ENCODE measurements at places on chromosomes 5 and 9.

- no peak for DNase-seq
These were observed 252.4 kb upstream of the NFIL3 start for GRCh38 chr9:91676046-91676445.

DNA sequence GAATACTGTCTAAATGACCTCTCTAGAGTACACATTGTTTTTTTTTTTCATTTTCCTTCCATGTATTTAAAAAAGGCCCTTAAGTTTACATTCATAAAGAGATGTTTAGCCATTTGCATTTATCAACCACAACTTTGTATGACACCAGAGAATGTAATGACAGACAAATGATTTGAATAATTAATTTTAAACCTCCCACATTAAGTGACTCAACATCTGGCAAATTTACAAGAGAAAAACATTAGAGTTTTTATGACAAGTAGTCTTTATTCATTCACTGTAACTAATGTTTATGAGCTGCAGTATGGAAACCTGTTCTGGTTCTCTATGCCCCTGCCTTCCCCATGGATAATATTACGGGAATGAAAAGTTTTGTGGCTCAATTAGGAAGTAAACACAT is 1093.8 kb upstream of the CDH9 start:
- no peak for DNase-seq

DNA sequence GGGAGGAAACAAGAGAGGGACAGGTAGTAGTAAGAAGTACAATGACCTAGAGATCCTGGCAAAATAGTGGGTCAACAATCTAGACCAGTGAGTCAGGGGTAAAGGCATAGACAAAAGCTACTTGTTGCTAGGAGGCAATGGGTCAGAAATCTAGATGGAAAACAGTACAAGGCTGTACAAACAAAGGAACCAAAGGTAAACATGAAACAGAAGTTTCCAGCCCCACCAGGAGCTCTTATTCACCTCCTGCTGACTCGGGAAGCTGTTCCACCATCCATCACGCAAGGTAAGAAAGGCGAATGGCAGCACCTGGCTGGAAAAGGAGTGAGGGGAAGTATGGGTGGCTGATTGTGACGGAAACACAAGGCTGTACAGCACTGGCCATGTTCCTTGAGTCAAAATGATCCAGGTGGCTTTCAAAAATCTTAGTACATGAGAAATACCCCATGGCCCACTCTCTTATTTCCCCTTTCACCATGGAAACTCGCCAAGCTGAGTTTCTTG is 70.5 kb upstream of the RAI14 start:
- no peak for DNase-seq

GRCh38 chr5:148147415-148147814 is 20.9 kb upstream of the SPINK14 start:
- DNase-seq = no peak

- no peak for DNase-seq
These were observed 44.4 kb upstream of the ANKDD1B start for GRCh38 chr5:75566710-75567309.

- no peak for DNase-seq
These were observed 53.5 kb downstream of the NEURL1B start for GRCh38 chr5:172694541-172694940.

DNA sequence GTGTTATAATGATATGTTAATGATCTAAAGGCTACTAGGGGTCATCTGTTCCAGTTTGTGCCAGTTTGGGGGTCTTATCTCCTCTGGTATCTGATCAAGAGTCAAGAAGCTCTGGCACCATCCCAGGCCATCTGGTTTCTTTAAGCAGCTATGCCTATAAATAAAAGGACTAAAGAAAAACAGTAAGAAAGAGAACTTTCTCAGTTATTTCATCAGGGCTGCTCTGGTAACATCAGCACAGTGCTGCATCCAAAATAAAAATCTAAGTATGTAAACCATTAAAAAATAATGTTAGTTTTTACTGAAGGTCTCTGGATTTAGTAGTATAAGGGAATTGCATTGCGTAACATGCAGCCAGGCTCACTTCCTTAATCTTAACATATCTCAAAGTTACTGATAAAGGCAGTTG is 185.0 kb downstream of the NR2F1-AS1 start:
- no peak for DNase-seq

DNA sequence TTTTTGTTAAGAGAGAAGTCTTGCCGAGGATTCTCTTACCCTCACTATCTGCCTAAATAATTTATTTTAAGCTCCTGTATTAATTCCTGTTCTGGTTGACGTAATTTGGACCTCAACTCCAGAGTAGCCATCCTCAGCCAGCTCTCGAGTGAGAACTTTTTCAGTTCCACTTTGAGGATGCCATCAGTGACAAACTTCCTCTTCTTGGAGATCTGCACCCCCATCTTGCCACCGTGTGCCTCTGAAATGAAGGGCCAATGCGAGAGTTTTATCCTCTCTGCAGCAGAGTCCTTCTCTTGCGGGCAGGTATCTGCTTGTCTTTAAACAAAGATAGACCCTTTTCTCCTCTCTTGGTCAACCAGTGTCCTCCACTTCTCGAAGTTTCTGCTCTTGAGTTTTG is 19.5 kb upstream of the TMEM174 start:
- DNase-seq = no peak

DNA sequence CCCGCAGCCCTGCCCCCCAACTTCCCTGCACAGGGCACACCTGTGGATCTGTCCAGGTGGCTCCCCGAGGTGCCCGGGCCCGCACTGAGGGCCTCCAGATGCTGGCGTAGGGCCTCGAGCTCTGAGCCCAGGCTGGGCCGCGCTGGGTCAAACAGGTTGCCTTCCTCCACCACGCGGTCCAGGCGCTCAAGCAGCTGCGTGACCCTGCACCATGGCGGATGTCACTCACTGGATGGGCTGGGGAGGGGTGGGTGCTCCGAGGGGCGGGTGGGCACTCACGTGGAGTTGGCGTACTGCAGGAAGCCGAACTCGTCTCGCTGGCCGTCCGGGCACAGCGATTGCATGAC is 5.4 kb downstream of the ABCA2 start:
- no peak for DNase-seq

- no peak for DNase-seq
These were observed 63.3 kb upstream of the GRAMD2B start for GRCh38 chr5:126359884-126360283.

DNA sequence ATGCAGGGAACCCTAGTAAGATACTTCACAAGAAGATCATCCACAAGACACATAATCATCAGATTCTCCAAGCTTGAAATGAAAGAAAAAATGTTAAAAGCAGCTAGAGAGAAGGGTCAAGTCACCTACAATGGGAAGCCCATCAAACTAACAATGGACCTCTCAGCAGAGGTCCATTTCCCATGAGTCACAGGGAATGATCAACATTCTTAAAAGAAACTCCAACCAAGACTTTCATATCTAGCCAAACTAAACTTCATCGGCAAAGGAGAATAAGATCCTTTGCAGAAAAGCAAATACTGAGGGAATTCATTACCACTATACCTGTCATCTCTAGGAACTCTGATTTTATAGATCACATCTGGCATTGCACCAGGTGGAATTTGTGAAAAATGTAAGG is 52.9 kb upstream of the SPATA31E1 start:
- no peak for DNase-seq

DNA sequence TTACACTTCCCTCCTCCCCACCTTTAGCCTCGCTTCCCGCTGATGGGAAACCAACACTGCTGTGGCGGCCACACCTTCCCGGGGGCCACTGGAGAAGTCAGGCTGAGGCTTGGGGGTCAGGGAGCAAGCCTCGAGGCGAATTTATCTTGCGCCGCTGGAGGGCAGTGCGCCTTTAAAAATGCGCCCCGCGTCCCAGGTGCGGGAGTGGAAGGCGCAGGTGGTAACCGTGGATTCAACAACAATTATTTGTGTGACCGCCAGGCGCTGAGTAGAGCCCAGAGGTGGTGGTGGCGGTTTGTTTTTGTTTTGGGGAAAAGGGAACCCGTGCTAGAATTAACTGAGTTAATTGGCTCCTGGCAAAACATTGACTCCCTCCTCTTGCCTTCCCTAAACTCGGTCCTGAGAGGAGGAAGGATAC is 1.1 kb downstream of the CFAP77 start:
- peak; percentile 62 for DNase-seq

GRCh38 chr9:100466171-100466828 is 6.6 kb upstream of the TMEFF1 start:
- no peak for DNase-seq

DNA sequence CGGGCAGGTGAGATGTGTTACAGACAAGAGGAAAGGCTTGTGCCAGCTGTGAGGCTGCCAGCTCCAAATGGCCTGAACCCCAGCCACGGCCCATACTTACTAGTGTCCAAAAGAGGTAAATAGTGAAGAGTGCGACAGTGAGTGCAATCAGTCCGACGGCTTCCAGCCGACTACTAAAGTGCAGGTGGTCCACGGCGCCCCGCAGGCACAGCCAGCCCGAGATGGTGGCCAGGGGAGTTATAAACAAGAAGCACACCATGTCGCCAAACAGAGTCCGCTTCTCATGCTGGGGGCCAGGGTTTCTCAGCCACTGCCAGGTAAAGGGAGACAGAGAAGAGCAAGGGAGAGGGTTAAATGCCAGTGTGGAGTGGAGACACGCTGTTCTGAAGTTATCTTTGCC is 101.1 kb downstream of the LMNB1 start:
- no peak for DNase-seq

- no peak for DNase-seq
These were observed 21.0 kb upstream of the SUSD3 start for GRCh38 chr9:93037476-93037971.

DNA sequence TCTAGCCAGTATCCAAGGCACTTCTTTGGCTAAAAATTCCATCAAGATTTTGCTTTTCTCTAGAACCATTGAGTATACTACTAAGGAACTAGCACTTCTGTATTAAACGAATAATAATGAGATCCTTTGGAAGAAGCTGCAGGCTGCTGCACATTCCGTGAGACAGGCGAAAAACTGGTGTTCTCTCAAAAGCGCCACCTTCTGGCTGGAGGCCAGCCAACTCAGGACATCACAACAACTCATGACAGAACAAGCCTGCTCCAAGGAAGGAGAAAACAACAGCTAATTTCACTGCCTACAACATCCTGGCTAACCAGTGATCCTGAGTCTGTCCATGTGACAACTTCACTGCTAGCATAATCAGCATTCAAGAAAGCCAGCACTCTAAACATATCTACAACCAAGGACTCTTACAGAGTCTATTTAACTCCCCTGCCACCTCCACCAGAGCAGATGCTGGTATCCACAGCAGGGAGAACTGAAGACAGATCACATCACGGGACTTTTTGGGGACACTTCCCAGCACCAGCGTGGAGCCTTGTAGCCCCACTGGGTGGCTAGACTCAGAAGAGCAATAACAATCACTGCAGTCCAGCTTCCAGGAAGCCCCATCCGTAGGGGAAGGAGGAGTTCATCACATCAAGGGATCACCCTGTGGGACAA is 150.5 kb downstream of the YTHDC2 start:
- DNase-seq = no peak

DNA sequence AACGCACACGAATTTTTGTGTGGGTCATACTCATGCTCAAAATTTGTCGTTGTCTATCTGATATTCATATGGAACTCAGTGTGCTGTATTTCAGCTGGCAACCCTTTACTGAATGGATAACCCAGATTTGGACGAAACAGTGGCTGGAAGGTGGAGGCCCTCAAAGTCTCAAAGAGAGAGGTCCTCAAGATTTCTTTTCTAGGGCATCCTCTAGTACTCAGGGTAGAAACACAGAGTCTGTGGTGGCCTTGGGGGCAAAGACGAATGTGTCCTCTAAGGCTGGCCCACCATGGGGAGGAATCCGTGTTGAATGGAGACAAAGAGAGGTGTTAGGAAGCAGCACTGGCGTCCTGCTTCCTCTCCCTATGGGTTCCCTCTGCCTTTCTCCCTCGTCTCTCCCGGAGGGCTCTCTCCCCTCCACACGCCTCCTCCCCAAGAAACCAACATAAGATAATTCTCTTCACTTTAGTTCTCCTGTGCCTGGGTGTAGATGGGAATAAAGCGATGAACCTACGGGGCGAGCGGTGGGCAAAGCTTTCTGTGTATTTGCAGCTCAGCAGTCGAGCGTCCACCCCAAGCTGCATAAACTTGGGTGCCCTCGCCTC is 333.7 kb downstream of the CWC27 start:
- DNase-seq = no peak

DNA sequence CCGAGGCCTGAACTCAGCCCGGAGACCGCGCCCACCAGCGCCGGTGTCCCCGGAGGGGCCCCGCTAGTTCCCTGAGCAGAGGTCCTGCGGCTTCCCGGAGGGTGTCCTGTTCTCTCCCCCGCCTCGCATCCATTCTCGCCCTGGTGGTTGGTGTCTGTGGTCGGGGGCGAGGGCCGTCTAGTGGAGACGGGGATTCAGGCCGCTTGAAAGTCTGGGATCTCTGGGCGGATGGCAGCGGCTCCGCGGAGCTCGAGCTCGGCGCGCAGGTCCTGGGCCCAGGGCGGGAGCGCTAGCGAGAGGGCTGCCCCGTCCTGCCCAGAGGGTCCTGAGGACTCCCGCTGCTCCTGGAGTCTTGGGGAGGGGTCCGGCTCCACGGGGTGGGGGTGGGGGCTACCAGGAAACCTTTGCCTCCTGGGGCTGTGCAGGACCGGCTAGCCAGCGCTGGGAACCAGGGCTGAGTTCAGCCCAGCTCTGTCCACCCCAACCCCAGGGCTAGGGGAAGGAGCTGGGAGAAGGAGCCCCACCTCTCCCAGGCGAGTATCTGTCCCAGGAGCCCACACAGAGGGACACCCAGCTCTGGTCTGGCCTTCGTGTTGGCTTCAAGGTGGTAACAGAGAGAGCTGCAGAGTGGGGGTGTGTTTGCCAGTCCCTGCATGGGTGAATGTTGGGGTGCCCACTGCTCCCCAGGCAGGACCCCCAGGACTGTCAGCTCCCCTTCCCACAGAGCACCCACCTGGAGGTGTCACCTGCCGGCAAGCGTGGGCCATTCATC is 4.0 kb downstream of the TOR4A start:
- DNase-seq = no peak

- no peak for DNase-seq
These were observed 539.5 kb downstream of the EBF1 start for GRCh38 chr5:158560170-158560569.

- no peak for DNase-seq
These were observed 45.2 kb downstream of the ANKDD1B start for GRCh38 chr5:75656311-75657003.

DNA sequence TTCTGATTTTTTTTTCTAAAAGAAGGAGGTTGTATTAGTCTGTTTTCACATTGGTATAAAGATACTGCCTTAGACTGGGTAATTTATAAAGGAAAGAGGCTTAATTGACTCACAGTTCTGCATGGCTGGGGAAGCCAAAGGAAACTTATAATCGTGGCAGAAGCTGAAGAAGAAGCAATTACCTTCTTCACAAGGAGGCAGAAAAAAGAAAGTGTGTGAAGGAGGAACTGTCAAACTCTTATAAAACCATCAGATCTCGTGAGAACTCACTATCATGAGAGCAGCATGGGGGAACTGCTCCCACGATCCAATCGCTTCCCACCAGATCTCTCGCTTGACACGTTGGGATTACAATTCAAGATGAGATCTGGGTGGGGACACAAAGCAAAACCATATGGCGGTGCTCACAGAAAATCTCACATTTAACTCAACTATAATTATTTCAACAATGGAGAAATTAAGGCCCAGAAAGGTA is 27.1 kb downstream of the DPYSL3 start:
- no peak for DNase-seq

GRCh38 chr9:83584995-83585394 is 37.9 kb upstream of the IDNK start:
- no peak for DNase-seq

DNA sequence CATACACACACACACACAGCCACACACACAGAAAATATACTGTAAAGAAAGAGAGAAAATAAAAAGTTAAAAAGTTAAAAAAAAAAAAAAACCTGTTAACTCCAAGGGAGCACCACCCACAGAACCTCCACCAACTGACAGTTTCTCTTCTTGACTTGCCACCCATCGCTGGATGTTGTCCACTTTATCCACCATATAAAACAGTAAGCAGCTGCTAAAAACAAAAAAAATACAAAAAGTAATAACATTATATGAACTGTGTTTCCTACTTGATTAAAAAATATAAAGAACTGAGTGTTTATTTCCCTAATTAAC is 1.2 kb downstream of the PURA start:
- DNase-seq = no peak
